CD4-positive, alpha-beta memory T cell (primary cell): ENCODE measurements at places on chromosomes 12 and 14.
A peak's percentile ranks its signal among the peaks of the same experiment; 100 is the strongest.

- no peak for DNase-seq
Observed at GRCh38 chr14:51972566-51972965, 16.8 kb upstream of the RTRAF start.

DNA sequence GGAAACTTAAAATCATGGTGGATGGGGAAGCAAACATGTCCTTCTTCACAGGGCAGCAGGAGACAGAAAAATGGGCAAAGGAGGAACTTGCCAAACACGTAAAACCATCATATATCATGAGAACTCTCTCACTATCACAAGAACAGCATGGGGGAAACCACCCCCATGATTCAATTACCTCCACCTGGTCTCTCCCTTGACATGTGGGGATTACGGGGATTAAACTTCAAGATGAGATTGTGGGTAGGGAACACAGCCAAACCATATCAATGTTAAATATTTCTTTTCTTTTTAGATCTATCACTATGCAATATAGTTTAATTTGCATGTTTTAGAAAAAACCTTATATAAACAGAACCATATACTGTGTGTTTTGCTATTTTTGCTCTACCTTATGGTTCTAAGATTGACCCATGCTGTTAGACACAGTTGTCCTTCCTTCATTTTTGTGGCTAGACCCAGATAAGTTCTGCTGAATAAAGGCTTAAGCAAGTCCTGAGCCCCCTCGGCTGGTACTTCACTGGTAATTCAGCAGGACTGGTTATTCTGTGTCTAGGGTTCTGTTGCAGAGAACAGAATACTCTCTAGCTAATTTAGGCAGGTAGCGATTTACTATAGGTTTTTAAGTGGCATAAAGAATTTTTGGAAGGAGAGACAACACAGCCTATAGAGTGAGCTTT lies 253.7 kb upstream of the HMGA2 start:
- DNase-seq: no peak

DNA sequence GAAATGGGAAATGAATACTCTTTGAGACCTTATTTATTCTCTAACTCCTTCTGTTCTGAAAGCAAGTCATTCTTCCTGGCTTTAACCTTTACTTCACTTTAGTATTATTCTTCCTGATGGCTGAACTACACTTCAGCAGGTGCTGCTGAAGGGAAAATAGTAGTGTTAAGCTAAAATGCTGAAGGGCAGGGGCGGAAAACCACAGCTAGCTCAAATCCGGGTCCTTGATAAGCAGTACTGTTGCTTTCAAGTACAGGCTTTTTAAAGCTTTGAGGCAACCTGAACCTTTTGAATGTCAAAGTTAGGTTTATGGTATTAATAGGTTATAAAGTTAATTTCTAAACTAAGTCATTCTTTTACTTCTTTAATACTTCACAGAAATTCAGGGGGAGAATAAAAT lies 10.7 kb downstream of the CCDC196 start:
- no peak for DNase-seq

DNA sequence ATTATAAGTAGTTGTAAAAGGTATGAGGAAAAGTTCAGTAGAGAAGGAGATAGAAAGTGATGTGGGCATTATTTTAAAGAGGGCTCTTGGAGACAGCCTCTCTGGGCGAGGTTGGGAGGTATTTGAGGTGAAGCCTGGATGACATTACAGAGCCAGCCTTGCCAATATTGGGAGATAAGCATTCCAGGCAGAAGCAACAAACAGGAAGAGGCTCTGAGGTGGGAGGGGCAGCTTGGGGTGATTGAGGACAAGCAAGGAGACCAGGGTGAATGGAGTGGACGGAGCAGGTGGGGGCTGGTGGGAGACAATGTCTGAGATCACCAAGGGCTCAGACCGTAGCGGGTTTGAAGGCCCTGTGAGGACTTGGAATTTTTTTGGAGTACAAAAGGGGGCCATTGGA lies 87.3 kb downstream of the DYRK2 start:
- no peak for DNase-seq

- no peak for DNase-seq
Observed at GRCh38 chr12:116026346-116026745, 251.1 kb downstream of the MED13L start.

GRCh38 chr12:29816874-29817725 lies 33.4 kb upstream of the TMTC1 start:
- no peak for DNase-seq

DNA sequence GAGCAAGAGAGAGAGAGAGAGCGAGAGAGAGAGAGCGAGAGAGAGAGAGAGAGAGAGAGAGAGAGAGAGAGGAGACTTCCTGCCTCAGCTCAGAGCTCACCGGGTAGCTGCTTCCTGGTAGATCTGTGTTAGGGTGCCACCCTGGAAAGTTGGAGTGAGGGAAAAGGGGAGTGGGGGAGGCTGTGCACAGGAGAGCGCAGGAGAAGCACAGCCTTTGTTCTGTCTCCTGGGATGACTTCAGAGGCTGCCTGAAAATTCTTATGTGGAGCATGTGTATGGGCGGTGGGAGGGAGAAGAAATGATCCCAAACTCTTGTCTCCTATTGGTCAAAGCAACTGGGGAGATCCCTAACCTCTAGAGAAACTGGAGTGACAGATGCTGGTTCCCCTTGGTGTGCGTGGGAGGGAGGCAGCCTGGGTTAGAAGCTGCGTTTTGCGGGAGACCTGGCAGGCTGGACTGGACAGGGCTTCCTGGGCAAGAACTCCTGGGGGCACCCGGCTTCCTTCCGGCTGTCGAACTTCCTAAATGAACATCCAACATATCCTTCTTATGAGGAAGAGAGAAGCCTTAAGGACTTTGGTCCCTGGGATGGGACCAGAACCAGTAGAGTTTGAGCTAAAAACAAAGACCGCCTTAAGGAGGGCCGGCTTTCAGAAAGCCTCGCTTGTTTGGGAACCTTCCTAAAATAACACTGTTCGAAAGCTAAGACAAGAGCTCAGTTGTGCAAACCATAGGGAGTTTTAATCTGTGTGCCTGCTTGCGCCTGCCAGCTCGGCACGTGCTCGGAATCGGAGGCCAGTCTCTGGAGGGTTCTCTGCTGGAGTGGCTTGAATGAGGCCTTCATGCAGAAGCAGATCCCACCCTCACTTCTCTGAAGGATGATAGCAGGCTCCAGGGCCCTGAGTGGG lies 30.4 kb upstream of the BEGAIN start:
- DNase-seq: peak; percentile 48

GRCh38 chr14:55927028-55927427 lies 191.2 kb upstream of the PELI2 start:
- DNase-seq: no peak

DNA sequence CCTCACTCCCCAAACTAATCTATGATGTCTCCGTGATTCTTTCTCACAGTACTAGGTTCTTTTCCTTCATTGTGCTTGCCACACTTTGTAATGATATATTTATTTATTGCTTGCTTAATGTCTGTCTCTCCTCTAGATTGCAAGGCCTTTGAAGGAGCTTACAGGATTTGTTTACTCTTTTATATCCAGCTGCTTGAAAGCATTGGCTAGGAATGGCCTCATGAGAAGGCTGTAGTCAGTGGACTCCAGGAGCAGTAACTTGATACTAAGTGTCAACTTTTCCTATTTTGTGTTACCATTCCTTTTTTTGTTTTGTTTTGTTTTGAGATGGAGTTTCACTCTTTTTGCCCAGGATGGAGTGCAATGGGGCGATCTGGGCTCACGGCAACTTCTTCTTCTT lies 7.3 kb upstream of the FAM234B start:
- DNase-seq: no peak

DNA sequence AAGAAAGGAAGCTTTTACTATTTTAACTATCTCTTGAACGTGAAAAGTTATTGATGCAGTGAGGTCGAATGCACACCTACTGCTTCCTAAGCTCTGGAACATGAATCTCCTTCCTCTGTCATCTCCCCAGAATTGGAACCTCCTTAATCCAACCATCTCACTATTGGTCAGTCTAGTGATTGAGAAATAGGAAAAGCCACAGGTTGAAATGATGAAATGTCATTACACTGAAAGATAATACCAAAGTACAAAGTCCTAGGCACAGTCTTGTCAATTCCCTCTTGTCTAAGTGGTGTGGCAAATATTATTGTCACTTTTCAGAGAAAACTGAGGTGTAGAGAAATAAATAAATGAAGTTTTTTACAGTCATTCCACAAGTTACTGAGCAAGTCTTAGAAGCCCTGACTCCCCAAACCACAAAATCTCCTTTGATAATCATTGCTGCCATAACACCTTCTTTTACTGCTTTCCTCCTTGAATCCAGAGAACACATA lies 19.5 kb upstream of the HIGD1C start:
- DNase-seq: no peak

- DNase-seq: no peak
Observed at GRCh38 chr14:39266525-39266870, 32.8 kb downstream of the MIA2 start.

DNA sequence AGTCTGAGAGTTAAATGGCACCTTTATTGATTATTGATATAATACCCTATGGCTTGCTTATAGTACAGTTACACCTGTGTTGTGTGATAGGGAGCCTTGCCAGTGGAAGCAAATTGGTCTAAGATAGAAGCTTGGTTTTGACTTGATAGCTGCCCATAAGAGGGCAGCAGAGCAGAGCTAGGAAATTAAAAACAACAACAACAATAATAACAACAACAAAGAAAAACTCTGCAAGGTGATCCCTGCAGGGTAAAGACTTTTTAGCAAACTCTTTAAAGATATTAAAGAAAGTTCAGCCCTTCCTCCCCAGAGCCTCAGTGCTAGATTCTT lies 18.0 kb upstream of the RNASE10 start:
- no peak for DNase-seq

DNA sequence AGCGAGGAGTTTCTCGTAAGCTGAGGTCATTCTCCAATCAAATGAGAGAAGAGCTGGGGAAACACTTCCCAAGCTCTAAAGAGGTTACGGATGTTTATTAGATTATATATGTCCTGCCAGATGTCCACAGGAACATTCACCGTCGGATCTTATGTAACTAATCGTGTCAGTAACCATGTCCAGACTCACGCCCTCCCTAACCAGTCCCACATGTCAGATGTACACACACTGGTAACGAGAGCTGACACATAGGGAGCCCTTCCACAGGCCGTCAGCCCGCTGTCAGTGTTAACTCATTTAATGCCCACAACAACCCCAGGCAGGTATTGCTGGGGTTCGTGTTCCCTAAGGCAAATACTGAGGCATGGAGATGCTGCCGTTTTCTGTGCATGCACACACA lies 223.7 kb upstream of the RTL1 start:
- no peak for DNase-seq

- DNase-seq: no peak
Observed at GRCh38 chr14:21852775-21853174, 179.2 kb upstream of the OR4E1 start.
